ENCODE measurements at places on chromosomes 5 and 9. TPM values are rescaled to one million over a fixed set of nuclear protein-coding genes. Genes with fewer than 3 reads are reported as not detected.

Gene PCDHGA11
- 18.8 TPM for total RNA-seq

Gene GMCL2
- total RNA-seq = not detected

Gene ENTPD2
- not detected for total RNA-seq

Gene PCSK5
- total RNA-seq = 6.0 TPM

Gene FOXD4L5
- 0.37 TPM for total RNA-seq

Gene CARD19
- 56.8 TPM for total RNA-seq

Gene LMX1B
- total RNA-seq = 0.25 TPM

Gene TMEM215
- not detected for total RNA-seq

Gene CSF1R
- 0.15 TPM for total RNA-seq

Gene CNTFR
- 0.56 TPM for total RNA-seq

Gene PIP5K1B
- not detected for total RNA-seq

Gene RLN1
- not detected for total RNA-seq

Gene TAF11L8
- total RNA-seq = not detected

Gene PCDHAC2
- total RNA-seq = 0.12 TPM

Gene PLPPR1
- total RNA-seq = not detected

Gene GAS1
- total RNA-seq = 198 TPM

Gene MEIKIN
- total RNA-seq = not detected

Gene CDKN2B-AS1
- total RNA-seq = 1.2 TPM

Gene CSNK1A1
- 198 TPM for total RNA-seq

Measured in cardiac ventricle fibroblast (primary cell).